ENCODE measurements at places on chromosomes 7 and 10.

GRCh38 chr10:44647473-44647872 lies 262.6 kb upstream of the CXCL12 start:
- DNase-seq, result no peak

- DNase-seq, result no peak
Observed at GRCh38 chr7:140653319-140654108, 12.9 kb upstream of the DENND2A start.

DNA sequence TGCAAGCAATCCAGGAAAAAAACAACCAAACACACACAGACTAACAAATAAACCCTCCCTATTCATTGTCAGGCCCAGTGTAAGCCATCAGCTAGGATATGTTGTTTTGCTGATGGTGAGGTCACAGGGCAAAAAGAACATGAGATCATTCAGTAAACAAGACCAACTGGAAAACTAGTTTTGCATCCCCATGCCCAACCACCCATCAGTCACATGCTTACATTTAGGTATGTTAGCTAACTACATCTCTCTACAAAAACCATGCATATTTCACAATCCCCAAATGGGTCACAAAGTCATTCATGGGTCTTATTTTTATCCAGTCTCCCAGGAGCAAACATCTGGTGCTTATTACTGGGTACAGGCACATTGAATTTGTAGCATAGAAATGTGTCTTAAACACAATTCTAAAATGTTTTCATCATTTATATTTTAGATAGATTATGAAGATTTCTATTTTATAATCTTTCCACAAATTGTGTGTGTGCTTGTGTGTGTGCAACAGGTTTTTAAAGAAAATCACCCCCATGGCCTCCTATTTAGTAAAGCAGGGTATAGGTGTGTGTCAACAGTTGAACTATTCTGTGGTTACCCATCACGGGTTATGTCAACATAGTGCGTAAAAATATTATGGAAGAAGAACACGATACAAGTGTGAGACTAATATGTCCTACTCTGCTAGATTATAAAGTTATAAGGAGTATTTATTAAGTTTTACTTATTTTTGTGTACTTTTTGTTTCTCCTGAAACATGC lies 103.8 kb upstream of the AKR1E2 start:
- no peak for DNase-seq

- no peak for DNase-seq
Observed at GRCh38 chr10:74991435-74991834, 120.0 kb upstream of the SAMD8 start.

- DNase-seq, result no peak
Observed at GRCh38 chr7:26368542-26368941, 76.9 kb downstream of the SNX10 start.

- no peak for DNase-seq
Observed at GRCh38 chr7:18503126-18503866, 7.7 kb downstream of the HDAC9 start.

DNA sequence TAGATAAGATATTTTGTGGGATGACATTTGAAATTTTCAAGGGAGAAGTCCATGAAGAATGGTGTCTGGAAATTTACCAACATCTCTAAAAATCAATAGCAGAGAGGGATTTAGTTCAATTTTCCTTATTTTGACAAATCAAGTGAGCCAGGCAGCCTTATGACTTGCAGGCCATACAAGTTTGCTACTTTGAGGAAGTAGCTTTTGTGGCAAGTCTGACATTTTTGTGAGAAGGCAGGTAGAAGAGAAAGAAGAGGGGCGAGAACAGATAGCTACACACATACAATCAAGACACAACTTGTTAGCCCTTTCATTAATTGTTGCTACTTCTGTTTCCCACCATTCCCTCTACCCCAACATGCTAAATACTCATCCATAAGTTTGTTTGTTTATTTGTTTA lies 74.5 kb upstream of the OIT3 start:
- DNase-seq, result no peak

DNA sequence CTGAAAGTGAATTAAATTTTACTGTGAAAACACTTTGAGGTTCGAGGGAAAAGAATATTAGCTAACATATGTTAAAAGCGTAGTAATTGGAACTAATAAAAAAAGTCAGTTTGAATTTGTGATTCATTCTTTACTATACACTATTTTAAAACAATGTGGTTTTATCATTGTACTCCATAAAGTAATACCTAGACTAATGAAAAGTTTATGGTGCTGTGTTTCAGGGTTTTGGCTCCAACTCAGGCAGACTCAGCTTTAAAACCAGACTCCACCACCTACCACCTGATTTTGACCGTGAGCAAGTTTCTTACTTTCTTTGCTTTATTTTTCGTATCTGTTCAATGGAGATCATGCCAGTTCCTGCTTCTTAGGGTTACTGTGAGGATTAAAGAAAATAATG lies 9.2 kb upstream of the PRTFDC1 start:
- no peak for DNase-seq

DNA sequence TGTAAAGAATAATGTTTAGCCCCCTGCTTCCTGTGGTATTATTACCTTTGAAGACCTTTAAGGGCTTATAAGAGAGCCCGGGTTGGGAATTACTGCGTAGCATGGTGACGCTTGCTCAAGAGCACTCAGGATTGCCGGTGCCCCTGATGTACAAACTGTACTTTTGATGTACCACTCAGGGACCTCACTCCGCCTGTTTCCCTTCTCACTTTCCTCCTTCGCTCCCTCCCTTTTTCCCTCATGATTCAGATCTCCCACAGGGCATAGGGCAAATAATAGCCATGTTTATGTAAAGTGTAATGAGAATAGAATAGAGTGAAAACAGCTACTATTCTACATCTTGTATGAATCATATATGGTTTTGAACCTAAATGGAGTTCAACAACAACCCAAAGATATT lies 77.8 kb upstream of the PDCD4 start:
- DNase-seq, result no peak

- DNase-seq, result no peak
Observed at GRCh38 chr10:131946321-131946751, 35.4 kb downstream of the BNIP3 start.

DNA sequence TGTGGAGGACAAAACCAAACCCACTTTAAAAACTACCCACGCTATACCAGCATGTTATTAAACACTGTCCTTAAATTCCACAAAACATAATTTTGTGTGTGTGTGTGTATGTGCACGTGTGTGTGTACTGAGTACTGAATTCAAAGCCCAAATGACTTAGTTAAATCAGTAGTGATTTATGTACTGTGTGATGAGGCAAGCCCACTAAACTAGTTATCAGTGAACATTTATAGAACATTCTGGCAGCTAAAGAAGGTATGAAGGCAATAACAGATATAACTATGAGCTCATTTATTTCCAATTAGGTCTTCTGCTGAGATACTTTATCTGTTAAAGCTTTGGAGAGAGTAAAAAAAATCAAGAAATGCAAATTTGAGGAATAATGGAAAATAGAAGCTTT lies 115.1 kb downstream of the CPED1 start:
- DNase-seq, result no peak

DNA sequence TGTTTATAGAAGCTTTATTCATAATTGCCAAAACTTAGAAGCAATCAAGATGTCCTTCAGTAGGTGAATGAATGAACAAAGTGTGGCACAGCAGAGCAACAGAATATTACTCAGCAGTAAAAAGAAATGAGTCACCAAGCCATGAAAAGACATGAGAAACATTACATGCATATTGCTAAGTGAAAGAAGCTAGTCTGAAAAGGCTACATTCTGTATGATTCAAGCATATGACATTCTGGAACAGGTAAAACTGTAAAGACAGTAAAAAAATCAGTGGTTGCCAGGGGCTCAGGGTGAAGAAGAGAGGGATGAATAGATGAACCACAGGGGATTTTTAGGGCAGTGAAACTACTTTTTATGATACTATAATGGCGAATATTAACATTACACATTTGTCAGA lies 80.9 kb upstream of the APBB1IP start:
- DNase-seq, result no peak

DNA sequence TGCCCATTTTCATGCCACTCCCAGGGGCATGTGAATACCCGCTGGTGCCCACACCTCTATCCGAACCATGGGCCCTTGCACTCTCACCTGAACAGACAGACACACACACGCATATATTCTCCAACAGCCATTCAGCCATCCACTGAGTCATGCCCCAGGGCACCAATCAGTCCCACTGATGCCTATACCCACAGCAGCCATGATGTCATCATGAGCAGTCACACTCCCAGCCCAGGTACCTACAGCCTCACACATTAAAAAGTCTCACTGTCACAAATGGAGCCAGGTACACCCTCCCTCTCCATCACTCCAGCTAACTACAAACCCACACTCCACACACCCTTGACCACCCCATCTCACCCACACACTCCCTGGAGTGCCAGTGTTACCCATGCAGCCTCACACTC lies 12.2 kb downstream of the VSIR start:
- no peak for DNase-seq

- no peak for DNase-seq
Observed at GRCh38 chr7:84848219-84848973, 338.5 kb downstream of the SEMA3D start.

- no peak for DNase-seq
Observed at GRCh38 chr10:104336821-104337467, 1.3 kb downstream of the ITPRIP start.

DNA sequence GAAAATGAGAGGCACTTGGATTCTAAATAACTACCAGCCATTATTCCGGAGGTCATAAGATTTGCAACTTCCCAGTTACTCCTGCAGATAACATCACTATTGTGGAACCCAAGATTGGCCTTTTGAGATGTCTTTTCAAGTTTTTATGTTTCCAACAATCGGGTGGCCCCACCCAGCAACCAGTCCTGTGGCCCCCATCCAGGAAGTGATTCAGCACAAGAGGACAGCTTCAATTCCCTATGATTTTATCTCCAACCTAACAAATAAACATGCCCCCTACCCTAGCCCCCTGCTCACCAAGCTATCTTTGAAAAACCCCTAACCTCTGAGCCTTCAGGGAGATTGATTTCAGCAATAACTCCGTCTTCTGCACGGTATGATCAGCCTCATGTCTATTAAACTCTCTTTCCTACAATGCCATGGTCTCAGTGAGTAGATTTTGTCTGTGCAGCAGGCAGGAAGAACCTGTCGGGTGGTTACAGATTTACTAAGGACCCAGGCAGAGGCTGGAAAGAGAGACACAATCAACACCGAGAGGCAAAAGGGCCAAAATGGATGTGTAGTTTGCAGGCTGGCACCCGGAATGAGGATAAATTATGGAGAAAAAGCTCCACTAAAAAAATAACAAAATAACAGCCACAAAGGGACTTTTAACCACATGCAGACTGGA lies 83.9 kb upstream of the UNC5B start:
- DNase-seq, result no peak

DNA sequence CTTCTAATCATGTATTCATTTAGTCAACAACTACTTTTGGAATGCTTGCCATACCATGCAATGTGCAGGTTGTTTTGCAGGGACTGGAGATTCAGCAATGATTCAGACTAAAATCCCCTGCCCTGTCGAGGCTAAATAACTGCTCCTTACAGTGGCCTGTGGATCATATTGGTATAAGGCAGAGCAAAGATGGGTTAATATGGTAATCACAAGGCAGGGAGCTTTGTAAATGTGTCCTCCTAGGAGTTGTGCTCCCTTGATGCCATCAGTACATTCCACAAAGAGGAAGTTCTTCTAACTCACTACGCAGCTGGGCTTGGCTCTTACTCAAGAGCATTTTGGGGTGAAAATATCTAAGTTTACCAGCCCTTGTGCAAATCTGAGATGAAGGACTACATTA lies 614 bp upstream of the IFIT2 start:
- DNase-seq, result no peak

DNA sequence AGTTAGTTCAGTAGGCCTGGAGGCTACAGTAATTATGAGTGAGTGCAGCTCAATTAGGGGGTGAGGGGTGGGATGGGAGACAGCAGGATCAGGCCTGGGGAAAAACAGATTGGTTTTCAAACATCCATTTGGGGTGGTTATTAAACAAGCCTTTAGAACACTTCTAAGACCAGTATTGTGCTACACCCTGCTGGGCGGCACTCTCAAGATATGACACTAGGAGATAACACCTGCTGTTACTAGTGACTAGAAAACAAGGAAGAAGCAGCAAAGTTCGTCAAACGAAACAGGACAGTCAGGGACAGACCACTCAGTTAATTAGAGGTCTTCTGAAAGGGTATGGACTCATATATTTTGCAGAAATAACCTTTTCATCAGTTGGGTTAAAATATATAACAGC lies 353.6 kb downstream of the PTEN start:
- DNase-seq, result no peak

DNA sequence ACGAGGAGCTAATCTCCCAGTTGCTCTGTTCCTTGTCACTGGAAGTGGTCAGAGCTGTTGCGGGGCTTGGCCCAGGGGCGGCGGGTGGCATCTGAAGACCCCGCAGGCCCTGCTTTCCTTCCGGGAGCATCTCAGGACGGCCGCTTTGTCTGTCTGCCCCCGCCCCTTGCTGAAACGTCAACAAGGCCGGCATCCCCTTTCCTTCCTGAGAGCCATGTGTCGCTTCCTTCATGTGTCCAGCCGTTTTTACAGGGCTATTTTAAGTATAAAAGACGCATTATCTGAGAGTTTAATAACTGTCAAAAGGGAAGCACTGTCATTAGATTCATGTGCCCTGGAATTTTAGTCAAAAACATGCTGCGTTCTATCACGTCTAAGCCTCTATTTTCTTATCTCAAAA lies 110.4 kb downstream of the CUX1 start:
- no peak for DNase-seq

GRCh38 chr10:6204341-6205191 lies 1.8 kb downstream of the PFKFB3 start:
- DNase-seq, result no peak

DNA sequence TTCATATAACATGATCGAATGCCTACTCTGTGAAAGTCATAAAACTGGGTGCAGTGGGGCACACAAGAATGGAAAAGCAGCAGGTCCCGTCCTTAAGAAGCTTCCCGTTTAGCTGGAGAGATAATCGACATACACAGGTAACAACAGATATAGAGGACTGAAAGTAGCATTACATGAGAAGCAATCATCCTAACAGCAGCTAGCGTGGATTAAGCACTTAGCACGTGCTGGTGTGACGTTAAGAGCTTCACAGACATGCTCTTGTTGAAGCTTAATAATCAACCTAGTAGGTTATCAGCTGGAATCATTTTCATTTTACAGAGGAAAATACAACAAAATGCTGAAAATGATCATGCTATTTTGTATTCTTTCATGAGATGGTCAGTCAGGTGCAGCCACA lies 184.8 kb downstream of the GPAM start:
- DNase-seq, result no peak

GRCh38 chr10:78761311-78761781 lies 307.4 kb upstream of the ZMIZ1 start:
- DNase-seq, result no peak

GRCh38 chr10:132249226-132249724 lies 58.5 kb downstream of the STK32C start:
- DNase-seq, result no peak

- DNase-seq, result no peak
Observed at GRCh38 chr7:75038508-75038907, 35.1 kb downstream of the RCC1L start.

- DNase-seq, result no peak
Observed at GRCh38 chr10:123675811-123676210, 9.7 kb downstream of the GPR26 start.

- no peak for DNase-seq
Observed at GRCh38 chr10:48836605-48837004, 103.0 kb downstream of the LRRC18 start.

- DNase-seq, result no peak
Observed at GRCh38 chr7:55033236-55033846, 14.5 kb downstream of the EGFR start.
